ENCODE measurements at places on chromosomes 6 and 20.

- peaks cover 11% of the 10 kb centered on the region for H3K36me3 ChIP-seq
- H3K27me3 ChIP-seq: no peaks in the 10 kb centered on the region
- peak overlapping the region; percentile 6 for H3K27ac ChIP-seq
- H3K4me1 ChIP-seq: peaks cover 88% of the 10 kb centered on the region
- no peak overlapping the region for H3K4me3 ChIP-seq
- no peak for DNase-seq
Measured at GRCh38 chr20:48754292-48754691, 73.5 kb downstream of the PREX1 start.

GRCh38 chr20:24423390-24424313 is 45.8 kb upstream of the SYNDIG1 start:
- no peaks in the 10 kb centered on the region for H3K4me1 ChIP-seq
- H3K4me3 ChIP-seq: no peak overlapping the region
- no peak for DNase-seq

GRCh38 chr20:50366270-50367103 is 143.7 kb upstream of the PTPN1 start:
- peak; percentile 49 for DNase-seq
- no peaks in the 10 kb centered on the region for H3K27me3 ChIP-seq
- H3K36me3 ChIP-seq: no peaks in the 10 kb centered on the region
- no peak overlapping the region for H3K4me3 ChIP-seq
- peaks cover 13% of the 10 kb centered on the region for H3K4me1 ChIP-seq

GRCh38 chr6:170224694-170225660 is 65.9 kb downstream of the DLL1 start:
- H3K4me3 ChIP-seq: no peak overlapping the region
- no peaks in the 10 kb centered on the region for H3K27me3 ChIP-seq
- no peak for DNase-seq
- H3K27ac ChIP-seq: no peak overlapping the region

GRCh38 chr6:166242888-166243287 is 65.3 kb downstream of the PRR18 start:
- H3K36me3 ChIP-seq: no peaks in the 10 kb centered on the region
- no peak overlapping the region for H3K27ac ChIP-seq
- no peak overlapping the region for H3K4me3 ChIP-seq
- DNase-seq: no peak
- H3K4me1 ChIP-seq: peaks cover 30% of the 10 kb centered on the region

- H3K4me1 ChIP-seq: peaks cover 32% of the 10 kb centered on the region
- H3K27ac ChIP-seq: no peak overlapping the region
- no peak overlapping the region for H3K4me3 ChIP-seq
- no peak for DNase-seq
- H3K27me3 ChIP-seq: no peaks in the 10 kb centered on the region
Measured at GRCh38 chr6:6595952-6596351, 7.4 kb downstream of the LY86 start.

GRCh38 chr6:126227833-126228702 is 111.8 kb upstream of the CENPW start:
- H3K27ac ChIP-seq: no peak overlapping the region
- no peaks in the 10 kb centered on the region for H3K36me3 ChIP-seq
- DNase-seq: no peak
- H3K27me3 ChIP-seq: no peaks in the 10 kb centered on the region

- no peak for DNase-seq
- no peaks in the 10 kb centered on the region for H3K27me3 ChIP-seq
- peaks cover 13% of the 10 kb centered on the region for H3K4me1 ChIP-seq
- no peaks in the 10 kb centered on the region for H3K36me3 ChIP-seq
Measured at GRCh38 chr6:45054610-45055009, 273.5 kb upstream of the RUNX2 start.

DNA sequence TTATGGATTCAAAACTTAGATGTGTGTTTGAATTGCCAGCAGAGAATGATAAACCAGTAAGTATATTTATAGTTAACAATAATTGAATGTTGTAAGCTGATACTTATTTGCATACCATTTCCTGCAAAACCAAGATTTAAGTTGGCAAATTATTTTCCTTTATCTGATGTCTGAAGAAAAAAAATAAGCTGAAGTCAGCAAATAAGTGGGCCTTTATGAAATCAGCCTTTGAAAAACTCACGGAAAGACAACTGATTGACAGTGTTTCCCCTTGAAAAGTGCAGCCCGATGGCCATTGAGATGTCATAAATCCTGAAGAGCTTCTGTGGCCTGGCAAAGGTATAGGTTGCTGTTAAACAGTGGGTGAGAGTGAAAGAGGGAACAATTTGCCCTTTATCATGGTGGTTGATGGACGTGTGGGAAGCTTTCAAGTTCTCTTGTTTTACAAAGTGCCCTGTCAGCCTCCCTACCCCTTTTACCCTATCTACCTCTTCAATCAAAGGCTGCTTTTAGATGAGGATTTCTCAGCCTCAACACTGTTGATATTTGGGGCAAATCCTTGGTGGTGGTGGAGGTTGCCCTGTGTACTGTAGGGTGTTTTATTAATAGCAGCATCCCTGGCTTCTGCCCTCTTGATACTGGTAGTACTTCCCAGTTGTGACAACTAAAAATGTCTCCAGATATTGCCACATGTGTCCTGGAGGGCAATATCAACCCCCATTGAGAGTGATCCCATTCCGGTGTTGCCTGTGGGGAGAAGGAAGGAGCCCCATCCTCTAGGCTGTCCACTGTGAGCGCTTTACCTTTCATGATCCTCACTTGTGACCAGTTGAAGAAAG is 50.2 kb downstream of the VAPB start:
- H3K4me3 ChIP-seq: no peak overlapping the region
- DNase-seq: no peak
- no peaks in the 10 kb centered on the region for H3K27me3 ChIP-seq
- H3K4me1 ChIP-seq: peaks cover 7% of the 10 kb centered on the region

DNA sequence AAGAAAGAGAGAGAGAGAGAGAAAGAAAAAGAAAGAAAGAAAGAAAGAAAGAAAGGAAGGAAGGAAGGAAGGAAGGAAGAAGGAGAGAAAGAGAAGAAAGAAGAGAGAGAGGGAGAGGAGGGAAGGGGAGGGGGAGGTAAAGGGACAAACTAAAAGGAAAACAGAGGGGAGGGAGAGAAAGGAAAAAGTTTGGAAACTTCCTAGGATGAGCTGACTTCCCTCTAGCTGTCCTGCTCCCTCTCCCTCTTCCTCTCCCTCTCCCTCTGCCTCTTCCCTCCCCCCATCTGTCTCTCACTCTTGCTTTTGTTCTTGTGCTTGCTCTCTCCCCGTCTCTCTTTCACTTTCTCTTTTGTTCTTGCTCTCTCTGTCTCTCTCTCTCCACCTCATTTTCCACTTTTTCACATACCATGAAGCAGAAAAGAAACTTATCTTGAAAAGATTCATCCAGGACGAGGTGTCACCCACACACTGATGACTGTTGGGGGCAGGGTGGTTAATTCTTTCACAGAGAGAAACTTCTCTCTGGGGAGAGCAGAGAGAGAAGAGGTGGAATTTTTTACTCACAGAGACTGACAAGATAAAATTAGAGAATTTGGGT is 56.4 kb upstream of the DUSP22 start:
- H3K4me1 ChIP-seq: peaks cover 25% of the 10 kb centered on the region
- DNase-seq: peak; percentile 62
- H3K27me3 ChIP-seq: no peaks in the 10 kb centered on the region
- peak overlapping the region; percentile 23 for H3K4me3 ChIP-seq
- no peaks in the 10 kb centered on the region for H3K36me3 ChIP-seq
- H3K27ac ChIP-seq: peak overlapping the region; percentile 25

- no peaks in the 10 kb centered on the region for H3K27me3 ChIP-seq
- no peak overlapping the region for H3K27ac ChIP-seq
- no peaks in the 10 kb centered on the region for H3K36me3 ChIP-seq
- H3K4me3 ChIP-seq: no peak overlapping the region
- no peak for DNase-seq
Measured at GRCh38 chr20:51732096-51732791, 35.9 kb downstream of the ATP9A start.

DNA sequence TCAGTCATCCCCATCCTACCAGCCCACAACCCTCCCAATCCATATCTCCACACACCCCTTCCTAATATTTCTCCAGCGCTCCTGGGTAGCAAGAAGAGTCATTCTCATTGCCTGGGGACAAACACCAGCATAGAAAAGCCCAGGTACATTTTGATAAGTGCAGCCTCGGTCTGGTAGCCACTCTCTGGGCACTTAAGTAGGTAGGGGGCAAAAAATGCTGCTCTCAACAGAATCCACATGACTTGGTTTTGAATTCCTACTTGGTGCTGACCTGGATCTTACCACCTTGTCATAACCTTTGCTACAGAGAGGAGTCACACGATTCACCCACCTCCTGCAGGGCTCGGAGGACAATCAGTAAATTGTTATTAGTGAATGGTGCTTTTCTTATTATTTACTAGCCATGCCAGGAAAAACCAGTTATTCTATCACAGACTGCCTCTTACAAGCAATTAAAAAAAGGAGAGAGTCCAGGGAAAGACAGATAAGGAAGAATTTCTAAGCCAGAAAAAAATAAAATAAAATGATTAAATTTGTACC is 249.1 kb downstream of the LY86 start:
- DNase-seq: no peak
- no peaks in the 10 kb centered on the region for H3K27me3 ChIP-seq

DNA sequence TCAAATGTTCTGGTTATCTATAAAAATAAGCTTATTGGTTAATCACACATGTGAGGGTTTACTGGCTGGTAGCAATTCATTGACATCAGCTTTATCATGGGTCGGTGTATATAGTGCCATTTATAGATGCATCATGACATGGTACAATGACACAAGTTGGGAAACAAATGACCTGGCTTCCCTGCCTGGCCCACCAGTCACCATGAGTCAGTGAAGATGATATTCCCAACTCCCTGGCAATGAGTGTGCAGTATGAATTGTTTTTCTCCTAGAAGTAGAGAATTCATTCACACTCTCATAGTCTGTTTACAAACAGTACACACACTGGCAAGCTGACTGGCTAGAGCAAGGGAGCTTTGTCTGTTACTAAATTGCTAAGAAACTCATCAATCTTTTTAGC is 37.2 kb upstream of the CALHM6 start:
- no peak overlapping the region for H3K4me3 ChIP-seq
- H3K36me3 ChIP-seq: no peaks in the 10 kb centered on the region
- no peaks in the 10 kb centered on the region for H3K27me3 ChIP-seq
- DNase-seq: no peak
- H3K4me1 ChIP-seq: no peaks in the 10 kb centered on the region

- H3K36me3 ChIP-seq: no peaks in the 10 kb centered on the region
- no peak overlapping the region for H3K27ac ChIP-seq
- H3K4me1 ChIP-seq: no peaks in the 10 kb centered on the region
- H3K4me3 ChIP-seq: no peak overlapping the region
- DNase-seq: no peak
- H3K27me3 ChIP-seq: no peaks in the 10 kb centered on the region
Measured at GRCh38 chr6:36671687-36672375, 6.7 kb upstream of the CDKN1A start.

- DNase-seq: no peak
- peaks cover 7% of the 10 kb centered on the region for H3K4me1 ChIP-seq
- H3K27me3 ChIP-seq: no peaks in the 10 kb centered on the region
- peaks cover 17% of the 10 kb centered on the region for H3K36me3 ChIP-seq
- H3K27ac ChIP-seq: no peak overlapping the region
- no peak overlapping the region for H3K4me3 ChIP-seq
Measured at GRCh38 chr20:5195655-5196054, 68.8 kb downstream of the CDS2 start.

GRCh38 chr20:60310560-60311349 is 352.5 kb downstream of the CDH26 start:
- no peak for DNase-seq
- no peaks in the 10 kb centered on the region for H3K27me3 ChIP-seq

DNA sequence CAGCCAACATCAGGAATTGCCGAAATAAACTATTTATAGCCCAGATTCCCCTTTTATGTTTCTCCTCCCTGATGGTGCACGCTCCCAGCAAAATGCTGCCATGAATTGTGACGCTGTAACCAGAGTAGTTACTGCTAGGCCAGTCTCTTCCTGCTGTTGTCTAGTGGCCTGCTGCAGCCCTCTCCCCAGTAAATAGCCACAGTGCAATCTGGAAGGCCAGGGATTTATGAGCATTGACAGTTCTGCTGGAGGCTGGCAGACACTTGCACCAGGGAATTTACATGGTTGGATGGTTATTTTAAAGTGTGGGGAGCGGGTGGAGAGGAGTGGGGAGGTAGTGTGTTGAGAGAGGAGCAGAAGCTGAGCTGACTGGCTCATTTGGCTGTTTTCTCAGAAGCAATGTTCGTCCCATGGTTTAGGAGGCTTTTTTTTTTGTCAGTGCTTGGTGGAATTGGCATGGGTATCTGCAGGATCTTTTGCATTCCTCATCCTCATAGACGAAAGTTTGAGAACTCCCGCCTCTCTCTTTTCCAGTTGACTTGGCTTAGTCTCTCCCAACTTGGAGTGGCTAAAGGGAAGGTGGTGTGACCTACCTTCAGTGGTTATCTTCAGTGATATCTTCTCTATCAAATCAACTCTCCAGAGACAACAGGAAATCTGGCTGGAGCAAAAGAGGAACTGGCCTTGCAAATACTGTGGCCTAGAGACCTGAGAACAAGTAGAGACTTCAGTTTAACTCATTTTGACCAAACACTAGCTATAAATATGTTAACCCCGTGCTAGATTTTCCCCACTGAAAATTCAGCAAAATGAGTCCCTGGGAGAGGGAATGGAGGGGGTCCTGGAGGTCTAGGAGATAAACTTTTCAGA is 99.3 kb upstream of the VSTM2L start:
- no peaks in the 10 kb centered on the region for H3K4me1 ChIP-seq
- H3K27ac ChIP-seq: no peak overlapping the region
- DNase-seq: no peak
- H3K36me3 ChIP-seq: peaks cover 10% of the 10 kb centered on the region

- H3K36me3 ChIP-seq: no peaks in the 10 kb centered on the region
- no peaks in the 10 kb centered on the region for H3K27me3 ChIP-seq
- no peak overlapping the region for H3K27ac ChIP-seq
- H3K4me1 ChIP-seq: no peaks in the 10 kb centered on the region
- DNase-seq: no peak
Measured at GRCh38 chr6:167988945-167989841, 8.3 kb upstream of the KIF25 start.

DNA sequence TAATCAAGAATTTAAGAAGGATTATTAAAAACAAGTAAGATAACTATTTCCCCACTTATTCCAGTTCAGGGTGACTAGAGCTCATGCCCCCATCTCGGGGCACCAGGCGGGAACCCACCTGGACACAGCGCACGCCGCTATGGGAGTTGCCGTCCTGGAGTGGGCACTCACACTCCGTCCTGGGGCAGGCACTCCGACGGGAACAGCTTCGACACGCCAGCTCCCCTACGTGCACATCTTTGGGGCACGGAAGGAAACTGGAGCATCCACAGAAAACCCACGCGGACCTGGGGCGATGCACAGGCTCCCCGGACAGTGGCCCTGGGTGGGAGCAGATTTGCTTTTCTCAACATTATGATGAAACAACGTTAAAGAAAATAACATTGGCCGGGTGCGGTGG is 52.0 kb upstream of the GATA5 start:
- no peak overlapping the region for H3K4me3 ChIP-seq
- no peak for DNase-seq
- no peaks in the 10 kb centered on the region for H3K4me1 ChIP-seq
- H3K36me3 ChIP-seq: no peaks in the 10 kb centered on the region

All from CD4-positive, alpha-beta memory T cell (primary cell).